ENCODE measurements at places on chromosomes 2 and 18.
A peak's percentile ranks its signal among the peaks of the same experiment; 100 is the strongest.

DNA sequence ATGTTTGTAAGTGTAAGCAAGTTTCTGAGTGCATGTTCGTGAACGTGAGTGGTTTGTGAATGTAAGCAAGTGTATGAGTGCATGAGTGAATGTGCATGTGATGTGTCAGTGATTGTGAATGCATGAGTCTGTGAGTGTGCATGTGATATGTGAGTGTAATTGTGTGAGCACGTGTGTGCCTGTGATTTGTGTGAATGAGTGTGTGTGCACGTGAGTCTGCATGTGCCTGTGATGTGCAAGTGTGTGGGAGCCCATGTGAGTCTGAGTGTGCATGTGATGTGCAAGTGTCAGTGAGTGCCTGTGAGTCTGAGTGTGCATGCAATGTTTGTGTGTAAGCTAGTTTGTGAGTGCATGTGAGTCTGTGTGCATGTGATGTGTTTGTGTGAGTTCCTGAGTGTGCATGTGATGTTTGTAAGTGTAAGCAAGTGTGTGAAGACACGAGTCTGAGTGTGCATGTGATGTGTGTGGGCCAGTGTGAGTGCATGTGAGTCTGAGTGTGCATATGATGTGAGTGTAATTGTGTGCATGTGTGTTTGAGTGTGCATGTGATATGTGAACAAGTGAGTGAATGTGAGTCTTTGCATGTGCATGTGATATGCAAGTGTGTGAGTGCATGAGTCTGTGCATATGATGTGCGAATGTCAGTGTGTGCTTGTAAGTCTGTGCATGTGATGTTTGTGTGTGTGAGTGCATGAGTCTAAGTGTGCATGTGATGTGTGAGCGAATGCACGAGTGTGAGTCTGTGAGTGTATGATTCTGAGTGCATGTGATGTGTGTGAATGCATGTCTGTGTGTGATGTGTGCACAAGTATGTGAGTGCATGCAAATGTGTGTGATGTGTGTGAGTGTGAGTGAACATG, 45.1 kb downstream of the COPS8 start:
- DNase-seq: no peak

DNA sequence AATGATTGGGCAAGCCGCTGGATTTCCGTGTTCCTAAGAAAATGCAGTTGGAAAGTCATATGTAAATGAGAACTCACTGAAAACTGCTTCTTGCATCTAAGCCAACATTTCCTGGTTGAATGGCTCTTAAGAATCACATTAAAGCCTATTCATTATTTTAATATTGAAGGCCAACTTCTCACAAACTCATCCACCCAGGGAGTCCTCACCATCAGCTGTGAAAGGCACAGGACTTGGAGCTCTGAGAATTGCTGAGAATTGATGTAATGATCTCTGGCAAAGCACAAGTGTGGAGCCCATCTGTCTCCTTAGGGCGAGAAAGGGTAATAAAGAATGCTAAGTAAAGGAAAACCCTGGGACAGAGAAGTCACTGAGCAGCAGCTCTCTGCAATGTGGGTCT, 55.9 kb upstream of the APCDD1 start:
- no peak for DNase-seq

DNA sequence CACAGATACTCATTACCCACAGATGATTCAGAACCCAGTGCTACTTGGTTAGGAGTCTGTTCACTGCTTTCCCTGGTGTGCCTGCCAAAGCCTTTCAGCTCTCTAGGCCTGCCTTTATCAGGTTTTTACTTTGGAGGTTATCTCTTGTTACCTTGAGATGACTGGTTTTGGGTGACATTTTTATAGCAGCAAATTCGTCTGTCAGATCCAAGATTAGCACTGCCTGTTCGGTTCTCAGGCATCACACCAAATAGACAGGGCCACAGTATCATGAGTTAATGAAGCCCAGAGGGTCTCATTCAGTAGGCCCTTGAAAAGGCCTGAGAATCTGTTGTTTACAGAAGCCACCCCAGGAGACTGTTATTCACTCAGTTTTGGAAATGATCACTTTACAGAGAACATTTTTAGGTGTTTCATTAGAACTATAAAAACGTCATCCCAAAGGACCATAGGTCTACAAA, 121.2 kb downstream of the OSBPL6 start:
- DNase-seq: no peak

DNA sequence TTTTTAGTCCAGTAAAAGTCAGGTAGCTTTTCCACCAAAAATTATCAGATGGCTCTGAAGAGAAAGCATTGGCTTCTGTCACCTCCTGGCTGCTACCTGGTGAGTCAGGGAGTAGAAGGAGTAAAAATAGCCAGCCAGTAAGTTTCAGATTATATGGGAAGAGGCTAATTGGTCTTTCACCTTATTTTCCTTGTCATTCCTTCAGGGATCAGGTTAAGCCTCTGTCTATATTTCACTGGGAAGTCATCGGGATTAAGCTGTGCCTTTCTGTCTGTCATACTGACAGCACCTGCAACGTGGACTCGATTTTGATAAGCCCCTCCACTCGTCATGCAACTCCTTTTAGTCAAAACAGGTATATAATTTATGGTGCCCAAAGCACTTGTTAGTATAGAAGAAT, 380.7 kb upstream of the CELF4 start:
- no peak for DNase-seq

DNA sequence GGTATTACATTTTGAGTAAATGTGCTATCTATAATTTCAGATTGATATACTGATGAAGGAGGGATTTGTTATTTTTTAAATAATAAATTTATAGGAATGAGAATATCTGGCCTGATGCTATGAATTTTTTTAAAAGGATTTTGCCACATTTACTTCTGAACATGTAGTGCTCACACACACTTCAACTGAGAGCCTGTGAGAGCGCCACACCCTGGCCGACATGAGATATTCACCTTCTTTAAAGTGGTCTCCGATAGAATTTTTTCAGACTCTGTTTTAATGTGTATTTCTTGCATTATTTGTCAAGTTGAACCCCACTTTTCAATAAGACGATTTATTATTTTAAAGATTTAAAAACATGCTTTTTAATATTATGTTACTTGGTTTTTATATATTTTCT, 813.3 kb downstream of the DCC start:
- no peak for DNase-seq

DNA sequence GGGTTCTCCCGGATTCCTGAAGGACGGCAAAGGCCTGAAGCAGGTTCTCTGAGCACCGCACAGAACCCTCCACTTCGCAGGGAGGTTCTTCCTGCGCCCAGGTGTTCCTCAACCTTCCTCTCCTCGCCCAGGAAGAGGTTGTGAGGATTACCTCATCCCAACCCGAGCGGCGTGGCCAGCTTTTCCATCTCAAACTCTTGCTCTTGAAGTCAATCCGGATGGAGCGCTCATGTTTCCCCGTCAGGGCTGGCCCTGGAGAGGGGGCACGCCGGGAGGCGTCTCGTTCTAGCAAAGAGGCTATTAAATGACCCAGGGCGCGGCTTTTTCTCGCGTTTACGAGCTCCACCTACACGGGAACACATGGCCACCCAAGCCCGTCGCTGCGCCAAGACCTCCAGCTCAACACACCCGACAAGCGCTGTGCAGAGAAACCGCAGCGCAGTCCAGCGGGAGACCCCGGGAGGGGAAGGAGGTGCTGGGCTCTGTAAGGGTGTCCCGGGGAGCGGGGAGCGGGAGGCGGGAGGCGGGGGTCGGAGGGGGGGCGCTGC, 540 bp upstream of the RAB10 start:
- DNase-seq: no peak

DNA sequence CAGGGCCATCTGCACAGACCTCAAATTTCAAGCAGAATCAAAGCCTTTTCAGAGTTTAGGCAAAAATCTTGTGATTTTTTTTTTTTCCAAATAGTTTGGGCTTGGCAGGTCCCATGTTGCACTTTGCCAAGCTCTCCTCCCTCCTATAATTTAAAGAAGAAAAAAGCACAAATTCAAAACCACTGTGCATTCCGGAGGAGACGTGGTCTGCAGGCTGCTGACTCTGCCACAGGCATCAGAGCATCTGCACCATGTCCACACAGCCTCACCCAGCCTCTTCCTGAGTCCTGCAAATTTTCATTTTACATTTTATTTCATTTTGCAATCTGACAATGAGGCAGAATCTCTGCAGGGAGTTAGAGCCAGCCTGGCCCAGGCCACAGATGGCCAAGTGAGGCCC, 15.7 kb upstream of the GPC1 start:
- no peak for DNase-seq

GRCh38 chr2:109337221-109337620, 208.2 kb downstream of the SH3RF3 start:
- no peak for DNase-seq

- DNase-seq: no peak
Measured at GRCh38 chr18:22169011-22169888, at the start of gene GATA6. GATA6 (plus strand) TSS chr18:22169589; CDS start chr18:22171145, 1,556 bp downstream.

GRCh38 chr18:36374262-36374661, 76.7 kb downstream of the FHOD3 start:
- DNase-seq: no peak

- DNase-seq: no peak
Measured at GRCh38 chr2:221096706-221097567, 475.2 kb downstream of the EPHA4 start.

DNA sequence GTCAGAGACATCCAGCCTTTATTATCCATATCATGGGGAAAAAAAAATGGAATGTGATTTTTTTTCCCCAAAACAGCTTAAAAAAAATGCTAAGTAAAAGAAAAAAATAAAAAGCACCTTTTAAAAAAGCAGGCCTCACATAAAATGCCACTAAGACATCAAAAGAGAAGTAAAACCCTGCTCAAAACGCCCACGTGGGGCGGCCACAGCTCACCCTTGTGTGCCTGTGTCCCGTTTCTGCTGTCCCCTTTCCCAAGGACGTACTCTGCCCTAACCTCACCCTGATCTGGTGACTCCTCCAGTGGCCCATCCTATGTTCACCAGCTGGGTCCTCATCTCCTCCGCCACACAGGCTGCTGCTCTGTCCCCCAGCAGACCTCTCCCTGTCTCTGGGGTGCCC, 125.4 kb downstream of the NEDD4L start:
- DNase-seq: no peak

DNA sequence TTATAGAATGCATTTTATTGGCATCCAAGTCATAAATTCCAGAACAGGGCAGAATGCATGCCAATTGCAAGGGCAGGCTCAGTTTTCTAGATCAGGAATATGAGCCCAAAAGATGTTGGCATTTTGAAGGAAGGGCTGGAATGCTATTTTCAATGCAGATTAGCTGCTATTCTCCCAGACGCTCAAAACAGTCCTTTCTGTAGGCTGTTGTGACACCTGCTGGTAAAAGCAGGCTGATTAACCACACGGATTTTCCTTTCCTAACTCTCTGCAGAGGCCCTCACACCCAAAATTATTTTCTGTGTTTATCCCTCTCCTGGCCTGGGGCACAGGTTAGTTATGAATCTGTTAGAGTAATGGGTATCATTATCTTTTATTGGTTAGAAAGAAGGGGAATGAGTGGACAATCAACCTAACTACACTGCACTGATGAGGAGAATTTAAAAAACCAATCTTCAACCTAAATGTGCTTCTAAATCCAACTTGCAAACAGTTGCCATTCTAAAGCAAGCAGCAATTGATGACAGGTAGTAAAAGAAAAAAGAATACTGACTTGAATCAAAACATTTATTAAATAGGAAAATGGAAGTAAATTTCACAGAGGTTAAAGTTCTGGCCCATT, 94.0 kb downstream of the PLA2R1 start:
- DNase-seq: peak; percentile 20

DNA sequence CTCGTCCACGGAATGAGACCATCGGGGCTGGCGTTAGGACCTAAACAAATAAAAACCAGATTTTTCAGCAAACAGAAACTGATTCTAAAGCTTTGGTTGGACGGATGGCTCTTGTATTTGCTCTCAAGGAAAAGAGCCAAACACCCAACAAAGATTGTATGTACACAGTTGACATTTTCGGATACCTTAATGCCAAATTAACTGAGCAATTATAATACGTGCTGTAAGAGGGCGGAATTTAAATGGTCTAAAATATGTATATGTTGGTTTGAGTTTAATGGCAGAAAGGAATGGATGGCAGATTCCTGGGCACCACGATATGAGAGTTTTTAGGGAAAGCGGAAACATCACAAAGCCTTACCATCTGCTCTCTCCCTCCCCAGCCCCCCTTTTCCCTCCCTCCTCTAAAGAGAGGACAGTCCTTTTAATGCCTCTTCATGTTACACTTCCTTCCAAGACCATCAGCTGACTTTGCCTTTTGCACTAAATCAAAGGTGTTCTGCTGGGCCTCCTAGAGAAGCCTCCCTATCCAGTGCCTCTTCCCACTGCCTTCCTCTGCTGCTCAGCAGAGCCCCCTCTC, 33.3 kb downstream of the STAT1 start:
- no peak for DNase-seq

DNA sequence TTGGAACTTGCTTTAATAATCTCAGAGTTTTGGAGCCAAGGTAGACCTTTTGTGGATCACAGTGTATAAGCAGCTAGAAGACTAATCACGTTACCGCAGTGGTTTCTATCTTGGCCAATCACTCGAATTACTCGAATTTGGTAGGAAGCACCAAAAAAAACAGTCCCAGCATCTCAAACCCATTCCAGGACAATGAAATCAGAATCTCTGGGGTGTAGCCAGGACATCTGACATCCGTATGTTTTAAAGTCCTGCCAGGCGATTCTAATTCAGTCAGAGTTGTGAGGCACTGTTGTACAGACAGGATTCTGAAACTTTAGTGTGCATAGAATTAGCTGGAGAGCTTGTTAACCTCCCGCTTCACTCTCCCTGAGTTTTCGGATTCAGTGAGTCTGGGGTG, 30.8 kb downstream of the GRHL1 start:
- DNase-seq: no peak

DNA sequence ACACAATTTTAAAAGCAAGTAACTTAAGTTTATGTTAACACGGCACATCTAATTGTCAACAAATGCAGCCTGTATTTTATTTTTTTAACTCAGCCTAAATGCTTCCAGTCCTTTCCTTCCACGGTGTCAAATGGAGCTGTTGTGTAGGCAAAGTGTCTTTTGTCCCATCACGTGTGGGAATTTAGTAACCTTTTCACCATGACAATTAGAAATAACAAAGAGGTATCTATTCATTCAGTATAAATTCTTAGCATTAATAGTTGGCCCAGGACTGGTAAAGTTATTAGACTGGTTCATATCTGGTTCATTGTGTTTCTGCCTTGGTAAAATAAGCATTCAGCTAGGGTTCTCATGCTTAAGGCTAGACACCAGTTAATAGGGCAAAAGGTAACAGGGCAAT, 47.9 kb downstream of the FRZB start:
- no peak for DNase-seq

- DNase-seq: peak; percentile 74
Measured at GRCh38 chr18:50218432-50219197, 23.7 kb upstream of the MYO5B start.

Measured in B cell (primary cell).